ENCODE measurements at places on chromosomes 2 and 18.
A peak's percentile ranks its signal among the peaks of the same experiment; 100 is the strongest.

DNA sequence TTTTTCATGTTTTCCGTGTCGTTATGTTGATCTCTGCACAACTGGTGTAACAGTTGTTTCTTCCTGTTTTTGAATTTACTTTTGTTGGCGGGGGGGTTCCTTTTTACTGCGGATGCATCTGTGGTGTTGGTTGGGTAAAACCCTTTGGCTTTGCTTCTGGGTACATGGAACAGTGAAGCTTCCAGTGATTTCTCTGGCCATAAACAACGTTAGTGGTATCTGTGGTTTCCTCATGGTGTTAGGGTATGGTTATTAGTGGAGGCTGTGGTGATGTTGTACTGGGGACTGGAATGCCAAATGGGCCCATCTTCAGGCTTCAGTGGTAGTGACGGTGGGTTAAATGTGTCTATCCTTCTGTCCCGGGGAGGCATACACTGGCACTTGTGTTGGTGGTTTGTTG, 285.4 kb upstream of the ZNF804A start:
- no peak for DNase-seq

GRCh38 chr18:9333441-9334328, 888 bp upstream of the TWSG1 start:
- DNase-seq = peak; percentile 89

- no peak for DNase-seq
Measured at GRCh38 chr18:46040747-46041104, 31.3 kb downstream of the PSTPIP2 start.

DNA sequence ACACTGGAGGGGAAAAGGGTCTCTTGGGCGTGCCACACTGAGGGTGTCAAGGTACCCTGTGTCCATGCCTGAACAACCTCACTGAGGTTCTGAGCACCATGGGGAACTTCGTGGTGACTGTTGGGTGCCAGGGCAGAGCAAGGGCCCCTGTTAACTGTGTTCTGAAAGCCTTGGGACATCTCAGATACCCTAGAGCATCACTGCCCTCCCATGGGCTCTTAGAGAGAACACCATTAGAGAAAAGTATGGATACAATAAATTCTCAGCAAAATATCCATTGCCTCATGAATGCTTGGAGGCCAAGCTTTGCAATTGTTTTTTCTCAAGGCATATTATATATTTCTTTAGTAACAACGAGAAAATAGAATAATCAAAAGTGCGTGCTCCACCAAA, 488.5 kb upstream of the NRP2 start:
- DNase-seq = no peak

DNA sequence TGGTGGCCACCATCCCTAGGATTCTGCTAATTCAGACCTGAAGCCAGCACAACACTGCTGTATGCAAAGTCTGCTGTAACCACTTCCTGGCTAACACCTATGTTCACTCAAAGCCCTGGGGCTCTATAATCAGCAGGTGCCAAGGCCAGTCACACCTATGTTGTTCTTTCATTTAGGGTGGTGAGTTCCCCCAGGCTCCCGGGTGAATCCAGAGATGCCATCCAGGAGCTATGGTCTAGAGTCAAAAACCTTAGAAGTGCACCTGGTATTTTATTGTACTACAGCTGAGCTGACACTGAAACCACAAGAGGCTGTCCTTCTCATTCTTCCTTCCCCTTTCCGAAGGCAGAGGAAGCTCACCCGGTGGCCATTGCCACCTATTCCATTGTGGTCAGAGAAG, 46.2 kb upstream of the CCDC141 start:
- DNase-seq = peak; percentile 53

DNA sequence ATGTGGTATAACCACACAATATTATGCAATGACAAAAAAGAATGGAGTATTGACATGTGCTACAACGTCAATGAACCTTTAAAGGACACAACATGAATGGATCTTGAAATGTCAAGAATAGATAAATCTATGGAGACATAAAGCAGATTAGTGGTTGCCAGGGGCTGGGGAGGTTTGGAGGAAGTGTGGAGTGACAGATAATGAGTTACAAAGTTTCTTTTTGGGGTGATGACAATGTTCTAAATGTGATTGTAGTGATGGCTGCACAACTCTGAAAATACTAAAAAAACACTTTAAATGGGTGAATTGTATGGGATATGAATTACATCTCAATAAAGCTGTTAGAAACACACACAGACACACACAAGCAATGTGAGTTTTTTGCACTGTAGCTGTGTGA, 37.4 kb upstream of the C1D start:
- no peak for DNase-seq

DNA sequence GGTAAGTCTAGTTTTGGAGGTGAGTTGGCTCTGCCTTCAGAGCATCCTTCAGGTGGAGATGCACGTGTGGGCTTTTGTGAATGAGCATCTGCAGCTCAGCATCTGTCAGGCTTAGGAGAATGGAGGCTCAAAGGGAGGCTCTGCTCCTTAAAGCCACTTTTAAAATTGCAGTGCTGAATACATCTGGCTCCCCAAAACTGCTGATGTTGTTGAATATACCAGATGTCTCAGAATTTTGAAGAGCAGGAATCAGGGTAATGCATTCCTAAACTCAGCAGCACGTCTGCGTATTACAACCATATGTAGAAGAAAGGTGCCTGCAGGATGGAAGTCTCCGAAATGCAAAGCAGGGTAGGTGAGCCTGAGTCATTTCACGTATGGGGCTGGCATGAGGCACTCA, 106.5 kb upstream of the EFEMP1 start:
- DNase-seq = no peak

DNA sequence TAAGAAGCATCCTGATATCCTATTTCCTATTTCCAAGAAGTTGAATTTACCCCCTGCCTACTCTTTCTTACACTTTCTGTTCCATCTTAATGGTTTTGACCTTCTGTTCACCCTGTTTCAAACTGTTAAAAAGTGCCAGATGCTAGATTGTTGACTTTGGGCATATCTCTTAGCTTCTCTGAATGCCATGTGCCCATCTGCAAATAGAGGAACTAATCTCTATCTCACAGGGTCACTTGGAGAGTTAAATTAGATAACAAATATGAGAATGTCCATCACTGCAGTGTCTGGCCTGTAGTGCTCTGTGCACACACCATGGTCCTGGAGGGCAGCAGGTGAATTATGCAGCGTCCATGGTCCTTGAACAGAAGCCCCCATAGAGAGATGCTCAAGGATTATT, 83.8 kb downstream of the LRATD1 start:
- peak; percentile 17 for DNase-seq

DNA sequence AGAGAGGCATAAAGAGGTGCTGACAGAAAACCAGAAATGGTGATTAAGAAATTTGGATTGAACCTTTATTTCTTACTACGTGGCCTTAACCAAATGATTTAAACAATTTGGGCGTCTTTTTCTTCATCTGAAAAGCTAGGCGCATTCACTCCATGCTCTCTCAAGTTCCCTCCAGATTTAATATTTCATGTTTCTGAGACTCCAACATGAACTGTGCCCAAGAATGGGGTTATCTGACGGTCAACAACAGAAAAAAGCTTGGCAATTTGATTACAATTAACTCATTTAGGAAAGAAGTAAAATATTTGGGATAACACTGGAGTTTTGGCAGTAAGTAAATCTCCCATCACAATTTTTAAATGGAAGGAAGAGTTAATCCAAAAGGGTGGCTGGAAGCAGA, 345.4 kb downstream of the ARHGAP15 start:
- DNase-seq = no peak

- no peak for DNase-seq
Measured at GRCh38 chr2:231009236-231009919, 13.5 kb downstream of the SPATA3 start.

DNA sequence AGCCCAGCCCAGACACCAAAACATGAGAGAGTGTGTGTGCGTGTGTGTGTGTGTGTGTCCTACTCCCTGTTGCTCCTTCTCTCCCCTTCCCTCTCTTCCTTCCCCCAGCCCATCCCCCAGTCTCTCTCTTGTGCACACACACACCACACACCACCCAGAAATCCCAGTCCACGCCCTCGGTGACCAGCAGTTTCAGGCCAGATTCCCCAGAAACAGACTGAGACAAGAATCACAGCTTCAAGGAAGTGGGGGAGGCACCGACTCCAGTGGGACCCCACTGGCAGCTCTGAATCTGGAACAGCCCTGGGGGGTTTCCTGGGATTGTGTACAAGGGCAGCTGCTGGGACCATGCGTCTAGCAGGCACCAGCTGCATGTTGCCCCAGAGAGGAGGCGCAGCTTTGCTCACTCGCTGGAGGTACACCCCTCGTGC, 113.5 kb downstream of the NDUFA10 start:
- DNase-seq = no peak

- DNase-seq = no peak
Measured at GRCh38 chr18:24019641-24020331, 5.2 kb downstream of the TTC39C start.

DNA sequence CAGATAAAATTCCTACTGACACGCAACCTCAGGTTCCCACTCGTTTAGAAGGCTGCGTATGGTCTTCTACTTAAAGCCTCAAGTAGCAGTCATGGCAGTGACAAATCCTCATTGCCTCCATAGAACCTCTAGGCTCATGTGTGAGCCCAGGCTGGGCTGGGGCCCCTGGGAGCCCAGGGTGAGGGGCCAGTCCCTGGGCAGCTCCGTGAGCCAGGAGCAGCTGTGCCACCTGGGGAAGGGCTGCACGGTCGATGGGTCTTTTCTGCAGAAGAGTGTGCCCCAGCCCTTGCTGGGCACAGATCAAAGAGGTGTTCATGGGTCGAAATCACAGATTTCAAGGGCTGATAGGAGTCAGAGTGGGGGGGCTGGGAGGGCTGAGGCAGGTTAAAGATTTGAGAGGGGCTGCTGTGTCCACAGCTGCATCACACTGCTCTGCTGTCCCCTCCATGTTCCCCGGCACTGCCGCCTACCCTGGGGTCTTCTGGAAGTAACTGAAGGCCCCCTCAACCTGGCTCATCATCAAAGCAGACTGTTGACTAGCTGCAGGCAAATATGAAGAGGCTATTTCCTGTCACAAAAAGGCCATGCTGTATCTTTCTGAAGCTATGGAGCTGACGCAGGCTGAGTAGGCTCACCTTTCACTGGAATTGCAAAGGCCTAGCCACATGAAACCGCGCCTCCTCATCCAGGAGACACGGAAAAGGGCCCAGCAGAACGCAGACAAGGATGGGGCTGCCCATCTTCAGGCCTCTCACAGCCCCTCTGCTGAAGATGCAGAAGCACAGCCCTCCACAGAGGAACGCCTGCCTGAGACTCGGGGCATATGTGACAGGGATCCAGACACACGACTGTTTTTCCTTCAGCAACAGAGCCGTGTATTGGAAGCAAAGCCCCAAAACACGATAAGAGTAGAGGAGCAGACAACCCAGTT, 35.7 kb upstream of the ALPP start:
- DNase-seq = no peak

- DNase-seq = no peak
Measured at GRCh38 chr2:5215989-5216607, 476.1 kb upstream of the SOX11 start.

DNA sequence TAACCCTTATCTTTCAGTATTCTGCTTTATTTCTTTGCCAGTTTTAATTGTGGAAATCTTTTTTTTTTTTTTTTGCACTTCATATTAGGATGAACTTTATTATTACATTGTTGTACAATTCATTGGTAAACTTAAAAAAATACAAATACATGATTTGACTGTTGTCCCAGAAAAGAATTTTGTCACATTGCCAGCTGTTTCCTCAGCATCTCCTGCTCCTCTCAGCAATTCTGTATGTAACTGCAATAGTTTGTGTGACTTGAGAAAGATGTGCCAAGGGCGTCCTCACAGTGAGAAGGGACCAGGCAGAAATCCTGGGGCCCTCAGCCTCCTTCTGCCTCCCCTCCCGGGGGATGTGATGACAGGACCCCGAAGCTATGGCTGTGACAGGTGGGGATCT, 254.4 kb downstream of the NBAS start:
- no peak for DNase-seq

DNA sequence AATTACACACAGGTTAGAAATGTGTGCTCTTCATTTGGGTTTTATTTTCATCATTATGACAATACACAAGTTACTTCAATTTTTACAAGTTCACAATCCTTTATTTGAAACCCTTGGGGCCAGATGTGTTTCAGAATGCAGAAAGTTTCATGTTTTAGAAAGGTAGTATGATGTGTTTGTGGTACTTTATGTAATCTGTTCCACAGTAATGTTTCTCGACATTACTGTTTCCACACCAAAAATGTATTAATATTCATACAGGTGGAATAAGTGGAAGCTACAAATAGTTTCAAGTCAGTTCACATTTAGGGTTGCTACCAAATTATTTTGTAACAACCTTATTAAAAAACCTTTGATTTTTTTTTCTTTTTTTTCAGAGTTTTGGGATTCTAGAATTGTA, 10.4 kb downstream of the UBE2E3 start:
- no peak for DNase-seq

- no peak for DNase-seq
Measured at GRCh38 chr2:55896633-55897032, 26.9 kb downstream of the EFEMP1 start.

DNA sequence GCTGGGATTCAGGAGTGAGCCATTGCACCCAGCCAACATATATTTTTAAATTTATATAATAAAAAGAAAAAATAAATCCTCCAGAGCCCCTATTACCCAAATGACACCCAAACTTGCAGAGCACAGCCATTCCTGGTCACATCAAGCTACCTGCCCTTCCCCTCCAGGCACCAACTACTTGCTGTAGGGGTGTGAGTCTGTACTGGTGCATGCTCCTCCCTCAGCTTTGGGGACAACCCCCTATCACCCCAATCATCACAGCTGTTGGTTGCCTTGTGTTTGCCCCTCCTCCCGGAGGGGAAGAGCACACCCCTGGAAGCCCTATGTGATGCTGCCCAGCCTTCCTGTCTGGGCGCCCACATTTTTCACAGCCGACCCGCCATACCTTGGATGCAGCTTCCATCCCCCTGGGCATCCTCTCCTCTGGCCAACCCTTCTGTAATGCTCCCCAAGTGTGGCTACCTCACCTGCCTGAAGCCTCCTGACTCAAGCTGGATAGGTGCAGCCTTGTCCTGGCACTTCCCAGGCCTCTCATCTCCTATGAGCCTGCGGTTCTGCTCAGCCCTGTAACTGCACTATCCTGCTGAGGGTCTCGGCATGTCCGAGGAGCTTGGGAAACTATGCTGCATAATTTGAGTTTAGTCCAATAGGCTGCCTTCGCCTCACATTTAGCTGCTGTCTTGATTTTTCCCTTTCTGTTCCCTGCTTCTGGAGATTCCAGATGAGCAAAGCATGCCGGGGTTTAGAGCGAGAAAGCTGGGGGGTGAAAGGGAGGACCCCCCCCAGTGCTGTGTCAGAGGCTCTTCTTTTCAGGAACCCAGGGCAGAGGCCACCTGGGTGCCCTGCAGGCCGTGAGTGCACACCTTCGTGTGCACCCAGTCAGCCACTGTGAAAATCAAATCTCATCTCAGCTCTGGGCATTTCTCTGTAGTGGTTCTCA, 27.2 kb downstream of the CHST10 start:
- DNase-seq = no peak

GRCh38 chr2:137893145-137893544, 71.1 kb upstream of the HNMT start:
- DNase-seq = no peak
